ENCODE measurements at places on chromosomes 6 and 20.

GRCh38 chr6:68635706-68636513 lies 828 bp downstream of the ADGRB3 start:
- ATAC-seq: no peak

GRCh38 chr6:108875161-108875555 lies 26.9 kb downstream of the ARMC2 start:
- ATAC-seq: no peak

DNA sequence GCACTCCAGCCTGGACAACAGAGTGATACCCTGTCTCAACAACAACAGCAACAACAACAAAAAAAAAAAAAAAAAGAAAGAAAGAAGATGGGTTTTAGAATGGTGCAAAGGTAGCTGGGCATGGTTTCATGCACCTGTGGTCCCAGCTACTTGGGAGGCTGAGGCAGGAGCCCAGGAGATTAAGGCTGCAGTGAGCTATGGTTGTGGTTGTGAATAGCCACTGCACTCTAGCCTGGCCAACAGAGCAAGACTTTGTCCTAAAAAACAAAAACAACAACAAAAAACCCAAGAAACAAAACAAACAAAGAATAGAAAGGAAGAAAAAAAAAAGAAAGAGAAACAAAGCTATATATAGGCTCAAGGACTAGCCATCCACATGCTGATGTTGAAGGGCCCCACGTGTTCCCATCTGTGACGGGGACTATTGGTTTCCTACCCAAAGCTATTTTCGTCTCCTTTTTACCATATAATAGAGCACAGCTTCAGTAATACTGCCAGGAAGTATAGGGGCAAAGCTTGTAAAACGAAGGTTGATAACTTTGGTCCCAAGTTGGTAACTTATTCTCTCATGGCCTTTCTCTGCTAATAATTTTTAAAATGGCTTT lies 7.9 kb upstream of the EEF1E1 start:
- no peak for ATAC-seq

GRCh38 chr20:31815408-31816188 lies 3.6 kb upstream of the MYLK2 start:
- ATAC-seq: no peak

GRCh38 chr6:10954590-10955010 lies 67.7 kb downstream of the SYCP2L start:
- no peak for ATAC-seq

DNA sequence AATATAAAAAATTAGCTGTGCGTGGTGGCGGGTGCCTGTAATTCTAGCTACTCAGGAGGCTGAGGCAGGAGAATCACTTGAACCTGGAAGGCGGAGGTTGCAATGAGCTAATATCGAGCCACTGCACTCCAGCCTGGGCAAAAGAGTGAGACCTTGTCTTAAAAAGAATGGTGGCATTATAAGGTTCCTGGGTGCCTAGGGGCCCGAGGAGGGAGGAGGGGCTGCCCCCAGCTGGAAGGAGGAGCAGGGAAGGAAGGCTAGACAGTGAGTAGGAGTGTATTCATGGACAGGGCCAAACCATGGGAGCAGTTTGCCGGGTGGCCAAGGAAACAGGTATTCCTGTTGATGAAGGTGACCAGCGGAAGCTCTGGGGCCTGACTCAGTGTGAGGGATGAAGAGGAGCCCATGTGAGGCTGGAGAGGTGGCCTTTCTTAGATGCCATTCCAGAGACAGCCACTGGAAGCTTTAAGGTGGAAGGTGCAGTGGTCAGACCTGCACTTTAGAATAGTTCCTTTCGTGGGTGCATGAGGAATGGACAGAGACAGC lies 24.2 kb downstream of the MANBAL start:
- ATAC-seq: no peak

DNA sequence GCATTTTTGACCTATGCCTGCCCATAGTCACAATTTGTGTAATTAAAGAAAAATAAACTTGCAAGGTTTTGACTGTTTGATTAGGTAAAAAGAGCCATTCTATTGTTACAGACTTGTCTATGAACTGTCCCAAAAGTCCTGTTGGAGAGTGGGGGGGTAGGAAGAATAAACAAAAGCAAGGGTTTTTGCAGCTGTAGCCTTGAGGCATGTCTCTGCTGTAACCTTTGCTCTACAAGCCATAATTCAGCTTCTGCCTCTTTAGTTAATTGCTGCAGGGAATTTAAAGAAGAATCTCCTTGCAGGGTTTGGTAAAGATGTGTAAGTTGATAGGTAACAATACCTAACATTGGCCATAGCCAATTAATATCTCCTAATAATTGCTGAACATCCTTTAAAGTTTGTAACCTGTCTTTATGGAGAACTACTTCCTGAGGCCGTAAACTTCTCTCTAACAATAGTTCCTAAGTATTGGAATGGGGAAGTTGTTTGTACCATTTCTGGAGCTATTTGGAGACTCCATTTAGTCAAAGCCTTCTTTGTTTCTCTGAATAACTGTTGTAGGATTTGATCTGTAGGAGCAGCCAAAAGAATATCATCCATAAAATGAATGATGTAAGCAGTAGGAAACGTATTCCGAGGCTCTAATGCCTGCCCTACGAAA lies 7.9 kb upstream of the ABHD12 start:
- ATAC-seq: no peak

DNA sequence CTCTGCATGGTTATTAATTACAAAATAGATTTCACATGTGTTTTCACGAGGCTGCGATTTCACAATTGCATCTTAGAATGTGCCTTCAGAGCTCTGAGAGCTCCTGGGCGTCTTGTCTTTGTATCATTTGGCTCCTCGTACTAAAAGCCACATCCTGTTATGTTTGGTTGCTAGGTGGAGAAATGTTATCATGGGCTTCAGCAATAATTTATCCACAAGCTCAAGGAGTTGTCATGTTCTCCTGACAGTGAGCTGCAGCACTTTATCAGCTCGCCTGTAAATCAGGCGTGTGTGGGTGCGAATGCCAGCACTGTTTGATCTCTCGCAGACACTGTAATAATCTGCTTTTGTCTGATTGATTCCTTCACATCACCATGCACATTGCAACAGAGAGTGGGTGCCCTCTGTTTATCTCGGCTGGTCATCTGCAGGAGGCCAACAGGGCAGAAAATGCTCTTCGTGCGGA lies 218.6 kb upstream of the ZFP64 start:
- ATAC-seq: peak; percentile 84

DNA sequence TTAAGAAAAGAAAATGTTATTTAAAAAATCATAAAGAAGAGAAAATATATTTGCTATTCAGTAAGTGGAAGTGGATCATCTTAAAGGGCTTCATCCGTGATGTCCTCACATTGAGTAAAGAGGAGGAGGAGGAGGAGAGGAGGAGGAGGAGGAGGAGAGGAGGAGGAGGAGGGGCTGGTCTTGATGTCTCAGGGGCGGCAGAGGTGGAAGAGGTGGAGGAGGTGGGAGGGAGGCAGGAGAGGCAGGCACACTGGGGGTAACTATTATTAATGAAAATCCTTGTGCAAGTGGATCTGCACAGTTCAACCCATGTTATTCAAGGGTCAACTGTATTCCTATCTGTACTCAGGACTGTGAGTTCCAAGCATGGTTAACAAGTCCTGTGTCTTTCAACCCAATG lies 47.0 kb upstream of the EDN1 start:
- no peak for ATAC-seq

GRCh38 chr6:112187736-112188135 lies 66.6 kb downstream of the LAMA4 start:
- no peak for ATAC-seq

GRCh38 chr6:150866991-150867501 lies 1.5 kb downstream of the MTHFD1L start:
- no peak for ATAC-seq

DNA sequence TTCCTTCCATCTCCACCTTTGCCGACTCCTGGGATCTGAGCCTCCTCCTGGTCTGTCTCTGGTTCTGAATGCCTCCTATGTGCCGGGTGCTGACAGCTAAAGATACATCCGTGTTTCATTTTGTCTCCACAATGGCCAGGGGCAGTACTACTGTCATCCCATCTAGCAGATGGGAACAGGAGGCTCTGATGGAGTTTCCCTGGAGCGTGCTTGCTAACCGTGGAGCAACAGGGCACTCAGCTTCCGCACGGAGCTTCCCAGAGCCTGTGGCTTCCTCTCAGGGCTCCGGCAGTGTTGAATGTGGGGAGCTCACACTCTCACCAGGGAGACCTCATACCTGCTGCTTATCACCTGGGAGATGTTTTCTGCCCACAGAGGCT lies 11.9 kb upstream of the NPBWR2 start:
- ATAC-seq: no peak

GRCh38 chr20:53847837-53848170 lies 222.6 kb downstream of the BCAS1 start:
- no peak for ATAC-seq

GRCh38 chr20:8061861-8062518 lies 42.4 kb upstream of the TMX4 start:
- no peak for ATAC-seq

GRCh38 chr20:13264907-13265306 lies 43.8 kb downstream of the ISM1 start:
- no peak for ATAC-seq

- ATAC-seq: peak; percentile 42
These were observed 1.5 kb upstream of the MDFI start for GRCh38 chr6:41636833-41637193.

GRCh38 chr6:31697555-31697954 lies 5.6 kb downstream of the ABHD16A start:
- ATAC-seq: no peak

GRCh38 chr20:51372176-51372803 lies 170.2 kb downstream of the NFATC2 start:
- peak; percentile 84 for ATAC-seq

DNA sequence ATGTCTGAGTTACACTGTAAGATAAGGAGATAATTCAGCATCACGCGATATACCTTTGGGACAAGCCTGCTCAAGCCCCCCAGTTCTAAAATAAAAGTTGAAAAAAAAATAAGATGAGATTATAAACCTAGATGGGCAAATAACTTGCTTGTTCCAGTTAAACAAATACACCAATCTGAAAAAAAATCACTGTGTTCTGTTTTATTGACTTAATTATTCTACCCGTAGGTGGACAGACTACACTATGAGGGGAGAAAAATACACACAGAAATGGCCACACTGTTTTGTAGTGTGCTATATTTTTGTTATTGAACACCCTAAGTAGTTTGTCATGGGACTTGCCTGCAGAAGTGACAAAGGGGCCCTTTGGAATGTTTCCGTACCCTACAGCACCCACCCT lies 70.9 kb downstream of the CRYBG1 start:
- no peak for ATAC-seq

- no peak for ATAC-seq
These were observed 50.9 kb downstream of the DEK start for GRCh38 chr6:18213439-18213838.

DNA sequence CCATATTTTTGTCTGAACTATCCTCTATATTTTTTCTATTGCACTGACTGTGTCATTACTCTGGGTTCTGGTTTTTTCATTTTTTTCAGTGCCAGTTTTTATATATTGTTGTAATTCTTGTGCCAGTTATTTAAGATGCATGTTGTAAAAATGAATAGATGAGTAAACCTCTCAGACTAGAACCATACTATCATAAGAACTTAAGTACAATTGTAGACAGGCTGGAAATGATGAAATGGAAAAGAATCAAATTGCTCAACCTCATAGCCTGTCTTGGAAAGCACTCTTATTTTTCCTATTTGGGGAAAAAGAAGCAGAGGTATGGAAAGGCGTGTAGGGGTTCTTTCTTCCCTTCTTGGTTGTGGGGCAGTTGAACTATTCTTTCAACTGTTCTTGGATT lies 30.2 kb downstream of the PANK2 start:
- peak; percentile 58 for ATAC-seq

DNA sequence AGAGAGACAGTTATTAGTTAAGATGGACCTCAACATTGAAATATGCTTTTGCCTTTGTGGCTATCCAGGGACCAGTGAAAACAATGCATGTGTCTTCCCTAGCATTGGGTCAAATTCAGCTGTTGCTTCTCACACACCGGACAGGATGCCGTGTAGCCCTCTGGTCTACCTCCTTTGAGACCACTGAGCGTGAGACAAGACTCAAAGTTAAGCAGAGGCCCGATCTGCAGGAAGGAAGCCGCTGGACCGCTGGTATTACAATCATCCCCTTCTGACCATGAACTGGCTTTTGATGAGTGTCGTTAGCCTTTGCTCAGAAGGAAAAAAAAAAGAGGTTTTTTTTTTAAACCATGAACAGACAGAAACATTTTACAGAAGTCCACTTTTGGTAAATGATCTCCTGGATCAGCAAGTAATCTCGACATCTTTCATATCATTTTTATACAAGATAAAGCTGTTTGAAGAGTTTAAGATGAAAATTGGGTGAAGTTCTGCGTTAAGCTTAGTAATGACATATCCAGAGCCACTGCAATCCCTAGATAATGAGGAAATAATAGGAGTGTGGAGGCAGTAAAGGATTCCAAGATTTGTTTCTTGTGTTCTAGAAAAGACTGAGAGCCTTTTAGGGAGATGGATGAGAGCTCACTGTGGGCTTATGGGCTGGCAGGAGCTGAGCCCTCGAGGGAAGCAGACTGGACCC lies 622.8 kb downstream of the QKI start:
- ATAC-seq: no peak

DNA sequence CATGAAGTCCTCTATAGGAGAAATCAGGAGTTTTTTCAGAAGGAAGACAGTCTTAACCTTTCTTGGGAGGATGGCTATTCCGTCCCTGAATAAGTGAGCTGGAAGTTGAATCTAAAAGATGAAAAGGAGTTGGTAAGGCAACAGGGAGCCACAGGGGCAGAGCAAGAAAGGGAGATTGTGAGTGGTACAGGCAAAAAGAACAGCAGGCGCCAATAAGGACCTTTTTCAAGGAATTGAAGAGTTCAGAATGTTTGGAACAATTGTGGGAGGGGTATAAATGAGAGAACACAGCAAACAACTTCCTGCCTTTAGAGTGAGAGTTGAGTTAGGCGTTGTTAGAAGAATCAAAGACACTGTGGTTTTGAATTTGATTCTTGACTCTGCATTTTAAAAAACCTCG lies 1003.7 kb downstream of the EPHA7 start:
- no peak for ATAC-seq

GRCh38 chr6:17012421-17013225 lies 89.2 kb upstream of the STMND1 start:
- peak; percentile 86 for ATAC-seq

- ATAC-seq: no peak
These were observed 1.4 kb downstream of the FYN start for GRCh38 chr6:111871725-111872400.

GRCh38 chr6:143652841-143653331 lies 24.9 kb upstream of the PHACTR2 start:
- peak; percentile 28 for ATAC-seq

DNA sequence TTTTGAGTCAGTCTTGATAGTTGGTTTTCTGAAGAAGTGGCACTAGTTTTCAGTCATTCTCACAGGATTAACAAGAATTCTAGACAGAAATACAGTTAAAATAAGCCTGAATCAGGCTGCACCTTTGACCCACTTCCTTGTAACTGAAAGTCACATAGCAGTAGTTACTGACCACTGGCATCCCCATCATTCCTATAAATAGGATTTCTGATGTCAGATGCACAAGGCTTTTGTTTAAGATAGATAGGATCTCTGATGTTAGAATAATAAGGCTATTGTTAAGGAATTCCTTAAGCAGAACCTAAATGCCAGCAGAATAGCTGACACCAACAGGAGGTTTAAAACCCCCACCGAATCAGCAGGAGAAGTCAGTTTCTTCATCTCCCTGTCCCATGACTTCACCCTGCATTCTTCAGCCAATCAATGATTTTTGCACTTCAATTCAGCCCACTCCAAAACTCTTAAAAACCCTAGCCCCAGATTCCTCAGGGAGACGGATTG lies 30.6 kb upstream of the ZBTB24 start:
- ATAC-seq: no peak
